ENCODE measurements at places on chromosomes 7 and 10. TPM values are rescaled to one million over a fixed set of nuclear protein-coding genes. Genes with fewer than 3 reads are reported as not detected.

DNA sequence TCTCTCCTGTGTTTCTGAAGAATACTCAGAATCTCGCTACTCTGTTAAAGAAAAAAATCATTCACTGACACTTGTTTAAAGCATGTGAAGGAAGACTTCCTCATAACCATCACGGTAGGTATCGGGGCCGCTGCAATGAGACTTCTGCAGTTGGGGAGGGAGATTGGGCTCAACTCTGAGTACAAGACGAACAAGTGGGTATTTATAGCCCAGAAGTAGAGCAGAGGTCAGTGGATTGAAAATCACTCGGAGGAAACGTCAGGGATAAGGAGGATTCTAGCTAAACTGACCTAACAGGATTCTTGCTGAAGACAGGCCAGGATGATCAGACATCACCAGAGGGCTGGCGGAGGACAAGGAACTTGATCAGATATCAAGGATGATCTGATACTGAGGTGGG is 33.3 kb downstream of the ITPRIP start:
- H3K4me1 ChIP-seq: peaks cover 51% of the 10 kb centered on the region
- H3K27me3 ChIP-seq: no peaks in the 10 kb centered on the region
- H3K4me3 ChIP-seq: no peak overlapping the region
- no peak for DNase-seq
- H3K27ac ChIP-seq: no peak overlapping the region

MYOF gene
- 33.2 TPM for total RNA-seq

DNA sequence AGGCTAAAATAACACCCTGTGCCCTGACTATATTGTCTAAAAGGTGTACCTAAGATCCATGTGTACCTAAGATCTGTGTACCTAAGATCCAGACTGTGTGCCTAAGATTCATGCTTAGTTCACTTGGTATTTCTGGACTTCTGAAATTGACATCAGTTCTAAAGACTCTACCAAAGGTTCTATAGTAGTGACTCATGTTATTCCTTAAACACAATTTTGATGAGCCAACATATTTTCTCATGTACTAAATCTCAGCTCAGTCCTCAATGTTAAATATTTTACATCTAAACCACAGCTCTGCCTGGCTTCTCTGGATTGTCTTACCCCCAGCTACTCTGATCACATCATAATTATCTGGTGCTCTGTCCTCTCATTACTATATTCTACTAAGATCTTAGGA is 802.3 kb upstream of the SORCS1 start:
- no peak overlapping the region for H3K4me3 ChIP-seq
- no peak for DNase-seq
- no peaks in the 10 kb centered on the region for H3K27me3 ChIP-seq
- H3K36me3 ChIP-seq: no peaks in the 10 kb centered on the region

FFAR4 gene
- total RNA-seq: not detected

DNA sequence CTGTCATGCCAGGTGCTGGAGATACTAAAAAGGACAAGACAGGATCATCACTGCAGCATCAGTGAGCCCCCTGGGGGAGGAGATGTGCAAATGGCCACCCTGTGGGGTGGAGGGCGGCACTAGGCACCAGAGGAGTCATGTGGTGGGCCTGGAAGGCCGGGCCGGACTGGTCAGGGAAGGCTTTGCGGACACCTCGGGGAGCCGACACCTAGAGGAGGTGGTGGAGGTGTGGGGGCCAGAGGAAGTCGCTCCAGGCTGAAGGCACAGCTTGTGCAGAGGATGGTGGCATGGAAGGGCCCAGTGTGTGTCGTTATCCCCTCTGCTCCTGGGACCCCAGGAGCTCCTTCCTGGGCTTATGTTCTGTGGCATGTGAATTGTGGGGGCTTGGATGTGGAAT is 437.7 kb downstream of the RPS24 start:
- H3K36me3 ChIP-seq: no peaks in the 10 kb centered on the region
- H3K27ac ChIP-seq: no peak overlapping the region

- no peaks in the 10 kb centered on the region for H3K4me1 ChIP-seq
- H3K27me3 ChIP-seq: peaks cover 33% of the 10 kb centered on the region
- no peak overlapping the region for H3K4me3 ChIP-seq
- DNase-seq: no peak
- no peaks in the 10 kb centered on the region for H3K36me3 ChIP-seq
Observed at GRCh38 chr7:156475179-156475578, 165.4 kb upstream of the RNF32 start.

DNA sequence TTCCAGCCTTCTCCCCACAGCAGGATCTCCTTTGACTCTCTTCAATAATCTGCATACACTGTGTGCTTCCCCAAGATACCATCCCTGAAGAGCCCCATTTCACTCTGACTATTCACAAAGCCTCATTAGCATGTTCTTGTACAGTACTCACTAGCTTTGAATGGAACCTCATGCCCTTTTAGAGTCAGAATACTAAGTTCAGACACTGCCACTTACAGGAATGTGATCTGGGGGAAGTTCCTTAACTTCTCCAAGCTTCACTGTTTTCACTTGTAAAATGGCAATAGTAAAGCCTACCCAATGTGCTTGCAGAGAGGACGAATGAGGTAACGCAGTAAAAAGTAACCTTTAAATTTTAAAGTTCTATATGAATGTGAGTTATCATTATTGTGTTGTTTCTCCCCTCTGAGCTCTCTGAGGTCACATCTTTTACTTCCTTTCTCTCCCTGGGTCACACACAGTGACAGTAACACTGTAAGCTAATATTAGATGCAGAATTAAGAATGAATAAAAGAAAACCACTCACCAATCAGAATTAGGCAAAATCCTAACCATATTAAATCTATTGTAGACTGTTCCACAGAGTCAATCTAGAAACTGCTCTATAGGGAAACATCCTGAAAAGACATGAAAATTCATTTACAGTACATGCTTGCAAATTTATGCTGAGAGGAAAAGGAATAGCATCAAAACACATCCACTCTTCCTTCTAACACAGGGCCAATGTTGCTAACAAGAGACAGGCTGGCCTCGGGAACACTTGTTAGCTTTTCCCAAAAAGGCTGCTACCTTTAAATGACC is 64.2 kb upstream of the IL6 start:
- peak overlapping the region; percentile 48 for H3K27ac ChIP-seq
- H3K4me3 ChIP-seq: no peak overlapping the region
- no peak for DNase-seq
